Suppressor macrophage (primary cell): ENCODE measurements at places on chromosomes 11 and 22.

DNA sequence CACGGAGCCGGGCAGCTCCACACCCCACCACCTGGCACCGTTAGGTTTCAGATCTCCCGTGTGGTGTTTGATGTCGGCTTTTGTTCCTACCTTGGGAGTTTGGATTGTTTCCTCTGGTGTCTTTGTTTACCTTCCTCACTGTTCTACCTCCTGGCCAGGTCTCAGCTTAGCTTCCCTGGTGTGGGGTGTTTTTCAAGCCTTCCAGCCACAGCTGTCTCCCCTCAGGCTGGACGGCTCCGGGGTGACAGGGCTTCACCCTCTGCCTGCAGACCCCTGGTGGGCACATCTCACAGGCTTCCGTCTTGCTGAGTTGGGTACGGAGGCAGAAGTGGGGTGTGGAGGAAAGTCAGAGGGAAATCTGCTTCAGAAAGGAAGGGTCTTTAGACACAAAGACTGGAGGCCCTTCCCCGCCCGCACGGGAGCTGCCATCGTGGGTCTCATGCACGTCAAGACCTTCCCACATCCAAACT lies 59.6 kb upstream of the EMID1 start:
- DNase-seq, result no peak

GRCh38 chr11:118401880-118402590 lies 629 bp downstream of the ATP5MG start:
- DNase-seq, result peak; percentile 60

DNA sequence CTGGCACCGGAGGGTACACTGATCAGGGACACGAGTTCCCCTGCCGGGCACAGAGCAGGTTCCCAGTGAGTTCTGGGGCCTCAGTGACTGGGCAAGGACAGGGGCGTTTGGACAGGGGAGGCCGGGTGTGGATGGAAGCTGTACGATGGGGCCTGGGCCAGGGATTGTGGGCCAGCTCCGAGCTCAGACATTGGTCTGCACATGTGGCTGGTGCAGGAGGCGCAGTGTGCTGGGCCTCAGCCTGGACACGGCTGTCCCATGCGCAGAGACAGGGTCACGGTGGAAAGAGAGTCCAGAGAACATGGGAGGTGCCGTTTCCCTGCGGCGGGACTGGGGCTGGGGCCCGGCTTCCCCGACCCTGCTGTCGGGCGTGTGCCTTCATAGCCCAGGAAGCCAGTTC lies 60.7 kb downstream of the CDKN1C start:
- DNase-seq, result no peak

DNA sequence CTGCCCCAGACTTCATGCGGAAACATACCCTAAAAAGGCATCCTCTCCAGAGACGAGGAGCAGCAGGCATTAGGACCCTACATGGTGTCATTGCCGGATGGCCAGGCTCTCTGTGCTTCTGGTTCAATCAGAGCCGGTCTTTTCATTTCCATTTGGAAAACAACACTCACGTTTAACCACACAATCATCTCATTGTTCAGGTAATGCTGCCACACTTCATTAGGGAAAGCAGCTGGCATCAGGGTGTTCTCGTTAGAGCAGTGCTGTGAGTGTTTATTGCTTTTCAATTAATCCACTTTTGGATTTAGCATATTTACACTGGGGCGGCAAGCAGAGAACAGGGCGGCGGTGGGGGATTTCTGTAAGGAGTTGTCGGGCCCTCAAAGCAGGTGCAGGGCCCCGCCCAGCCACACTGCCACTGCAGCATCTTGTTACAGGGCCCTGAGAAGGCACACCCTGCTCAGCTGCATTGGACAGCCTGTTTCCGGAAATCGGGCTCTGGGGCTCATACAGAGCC lies 338.6 kb downstream of the SHANK2 start:
- no peak for DNase-seq

DNA sequence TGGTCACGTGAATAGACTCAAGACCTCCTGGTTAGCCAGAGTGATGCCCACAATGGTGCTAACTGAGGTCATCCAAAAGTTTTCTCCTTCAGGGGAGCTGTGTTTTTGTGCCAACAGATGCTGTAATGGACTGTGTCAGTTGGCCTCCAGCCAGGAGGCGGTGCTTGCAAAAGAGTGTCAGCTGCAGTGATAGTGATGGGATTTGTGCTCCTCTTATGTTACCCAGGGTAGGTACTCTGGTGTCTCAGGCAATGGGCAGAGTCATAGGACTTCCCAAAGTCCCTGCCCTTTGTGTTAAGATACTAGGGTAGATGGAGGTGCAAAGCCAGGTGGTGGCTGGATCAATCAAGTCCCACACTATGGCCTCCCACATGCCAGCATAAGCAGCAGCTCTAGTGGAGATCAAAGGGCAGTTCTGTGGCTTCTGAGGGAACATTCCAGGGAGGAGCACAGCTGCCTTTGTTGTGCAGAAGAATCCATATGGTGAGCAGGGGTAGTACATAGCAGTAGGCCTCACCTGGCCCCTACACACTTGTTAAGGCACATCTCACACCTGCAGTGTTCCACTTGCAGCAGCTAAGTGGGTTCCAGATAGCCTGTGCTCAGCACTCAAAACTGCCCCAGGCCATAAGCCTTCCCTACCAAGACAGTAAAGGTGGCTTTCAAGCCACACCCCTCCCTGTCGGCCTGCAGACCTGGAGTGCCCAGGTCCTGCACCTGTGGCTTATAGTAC lies 9.4 kb upstream of the FANCF start:
- no peak for DNase-seq

- no peak for DNase-seq
These were observed 423 bp upstream of the RTN3 start for GRCh38 chr11:63680834-63681320.

GRCh38 chr11:34028425-34028824 lies 23.1 kb upstream of the CAPRIN1 start:
- DNase-seq, result no peak
